Fibroblast of villous mesenchyme (primary cell): ENCODE measurements at places on chromosomes 3 and 15. TPM values are rescaled to one million over a fixed set of nuclear protein-coding genes. Genes with fewer than 3 reads are reported as not detected.

CDAN1 gene
- total RNA-seq: 6.8 and 15.1 TPM in 2 replicates

TMC3 gene
- not detected in 2 replicates for total RNA-seq

LRRC2 gene
- 2.2 and 5.2 TPM in 2 replicates for total RNA-seq

SYNM gene
- total RNA-seq: 5.6 and 8.4 TPM in 2 replicates

PRR20G gene
- not detected in 2 replicates for total RNA-seq

C3orf18 gene
- total RNA-seq: 9.1 and 13.5 TPM in 2 replicates

BOC gene
- 10.6 and 14.2 TPM in 2 replicates for total RNA-seq

SYNPR gene
- not detected in 2 replicates for total RNA-seq

ZNF80 gene
- total RNA-seq: under 0.01 TPM in 1 of 2 replicates, not detected in the other

GPR149 gene
- total RNA-seq: not detected in 2 replicates

SATB1 gene
- total RNA-seq: 13.5 and 17.7 TPM in 2 replicates

GPR176 gene
- 111 and 120 TPM in 2 replicates for total RNA-seq

IQCH gene
- total RNA-seq: 2.6 and 4.7 TPM in 2 replicates

AGBL1 gene
- total RNA-seq: not detected in 2 replicates

GNB5 gene
- 56.0 and 58.3 TPM in 2 replicates for total RNA-seq

KLHL40 gene
- not detected in 2 replicates for total RNA-seq

MRPS25 gene
- 9.5 and 12.6 TPM in 2 replicates for total RNA-seq

OSTN gene
- total RNA-seq: not detected in 2 replicates

LRRC34 gene
- 3.5 and 4.3 TPM in 2 replicates for total RNA-seq

TAGLN3 gene
- under 0.01 TPM in 1 of 2 replicates, not detected in the other for total RNA-seq

APBA2 gene
- total RNA-seq: 4.7 and 10.0 TPM in 2 replicates

GOLGA6A gene
- total RNA-seq: not detected in 2 replicates

TPRG1 gene
- total RNA-seq: 1.3 and 3.5 TPM in 2 replicates

AP3B2 gene
- total RNA-seq: 0.43 and 0.64 TPM in 2 replicates

FXR1 gene
- 97.3 and 131 TPM in 2 replicates for total RNA-seq

FEZF2 gene
- total RNA-seq: not detected in 2 replicates

ITIH3 gene
- total RNA-seq: 1.6 and 8.2 TPM in 2 replicates
